ENCODE measurements at places on chromosomes 16 and 17.
A peak's percentile ranks its signal among the peaks of the same experiment; 100 is the strongest.

- DNase-seq = no peak
These were observed 74.5 kb downstream of the NOG start for GRCh38 chr17:56667925-56668458.

- peak; percentile 97 for DNase-seq
These were observed 225.5 kb downstream of the STX8 start for GRCh38 chr17:9350080-9350479.

DNA sequence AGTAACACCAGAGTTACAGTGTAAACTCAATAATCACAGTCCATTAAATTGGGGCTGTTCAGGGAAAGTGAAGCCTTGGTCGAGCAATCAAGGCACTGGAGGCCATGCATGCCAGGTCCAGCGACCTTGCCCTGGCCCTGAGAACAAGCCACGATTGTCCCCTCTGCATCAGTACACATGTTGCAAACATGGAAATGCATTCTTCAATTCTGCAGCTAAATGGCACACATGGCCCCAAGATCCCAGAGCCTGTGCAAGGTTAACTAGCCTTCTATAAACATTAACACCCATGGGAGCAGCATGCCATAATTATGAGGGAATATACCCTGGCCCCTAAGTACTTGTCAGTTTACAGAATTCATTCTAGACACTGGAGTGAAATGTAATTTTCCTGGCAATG is 204.7 kb downstream of the HS3ST3B1 start:
- no peak for DNase-seq

- no peak for DNase-seq
These were observed 104.8 kb downstream of the MGAT5B start for GRCh38 chr17:76973040-76973439.

- no peak for DNase-seq
These were observed 27.9 kb upstream of the JPT2 start for GRCh38 chr16:1650131-1650530.

GRCh38 chr16:83895942-83896341 is 3.0 kb upstream of the MLYCD start:
- no peak for DNase-seq

GRCh38 chr17:36193216-36193775 is 3.3 kb downstream of the CCL3L1 start:
- no peak for DNase-seq

GRCh38 chr16:78817200-78817739 is 717.8 kb downstream of the WWOX start:
- no peak for DNase-seq

GRCh38 chr17:79459003-79459655 is 151.7 kb downstream of the RBFOX3 start:
- DNase-seq = no peak

GRCh38 chr17:79008666-79009387 is 737 bp downstream of the CANT1 start:
- DNase-seq = no peak

GRCh38 chr17:78038748-78039288 is 80.3 kb downstream of the TNRC6C start:
- DNase-seq = no peak

- DNase-seq = no peak
These were observed 338.5 kb downstream of the UTP18 start for GRCh38 chr17:51598824-51599223.

DNA sequence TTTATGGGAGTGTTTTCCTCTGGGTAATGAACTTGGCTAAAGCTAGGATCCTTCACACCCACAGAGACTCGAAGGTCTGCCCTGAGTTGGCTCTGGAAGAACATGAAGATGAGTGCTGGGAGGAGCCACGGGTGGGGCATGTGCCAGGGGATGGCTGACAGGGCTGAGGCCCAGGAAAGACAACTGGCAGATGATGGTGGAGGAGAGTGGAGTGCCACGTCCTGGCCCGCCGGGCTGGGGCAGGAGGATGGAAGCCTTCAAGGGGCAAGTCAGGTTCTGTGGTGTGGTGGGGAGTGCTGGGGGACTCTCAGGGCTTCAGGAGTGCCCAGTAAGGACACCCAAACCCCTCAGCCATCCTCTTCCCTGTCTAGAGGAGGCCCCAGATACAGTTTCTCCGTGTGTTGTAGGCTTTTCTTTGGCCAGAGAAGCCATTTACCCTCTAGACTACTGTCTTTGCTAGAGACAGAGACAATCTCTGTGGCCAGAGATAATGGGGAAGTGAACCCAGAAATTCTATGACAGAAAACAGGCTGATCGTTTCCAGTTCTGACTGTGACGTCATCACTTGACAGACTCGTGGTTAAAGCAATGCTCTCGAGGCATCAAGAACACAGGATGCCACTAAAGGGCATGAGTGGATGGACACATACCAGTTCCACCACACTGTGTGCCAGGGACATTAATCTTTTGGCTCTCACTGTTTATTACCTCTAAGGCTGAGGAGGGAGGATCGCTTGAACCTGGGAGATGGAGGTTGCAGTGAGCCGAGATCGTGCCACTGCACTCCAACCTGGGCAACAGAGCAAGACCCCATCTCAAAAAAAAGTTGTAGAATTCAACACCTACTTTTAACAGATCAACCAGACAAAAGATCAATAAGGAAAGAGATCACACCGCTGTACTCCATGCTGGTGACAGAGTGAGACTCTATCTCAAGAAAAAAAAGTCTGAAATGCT is 18.6 kb upstream of the SLC5A10 start:
- DNase-seq = no peak

GRCh38 chr16:85396879-85397871 is 215.9 kb upstream of the GSE1 start:
- no peak for DNase-seq

DNA sequence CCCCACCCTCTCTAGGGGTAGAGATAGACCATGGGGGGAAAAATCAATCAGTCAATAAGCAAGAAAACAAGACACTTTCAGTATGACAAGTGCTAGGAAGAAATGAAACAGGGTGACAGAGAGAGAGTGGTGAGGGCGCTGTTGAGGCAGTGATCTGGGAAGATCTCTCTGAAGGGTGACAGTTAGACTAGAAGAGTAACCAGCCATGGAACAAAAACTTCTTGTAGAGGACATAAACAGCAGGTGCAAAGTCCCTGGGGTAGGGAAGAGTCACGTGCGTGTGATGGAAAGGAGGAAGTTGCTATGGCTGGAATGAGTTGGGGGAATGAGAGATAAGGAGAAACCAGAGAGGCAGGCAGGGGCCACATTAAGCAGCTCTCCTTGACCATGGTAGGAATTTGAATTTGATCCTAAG is 16.8 kb upstream of the EMP2 start:
- DNase-seq = no peak

- peak; percentile 53 for DNase-seq
These were observed 231.2 kb upstream of the GSE1 start for GRCh38 chr16:85381738-85382592.

- DNase-seq = no peak
These were observed 804 bp downstream of the ATP6V0C start for GRCh38 chr16:2514333-2515179.

DNA sequence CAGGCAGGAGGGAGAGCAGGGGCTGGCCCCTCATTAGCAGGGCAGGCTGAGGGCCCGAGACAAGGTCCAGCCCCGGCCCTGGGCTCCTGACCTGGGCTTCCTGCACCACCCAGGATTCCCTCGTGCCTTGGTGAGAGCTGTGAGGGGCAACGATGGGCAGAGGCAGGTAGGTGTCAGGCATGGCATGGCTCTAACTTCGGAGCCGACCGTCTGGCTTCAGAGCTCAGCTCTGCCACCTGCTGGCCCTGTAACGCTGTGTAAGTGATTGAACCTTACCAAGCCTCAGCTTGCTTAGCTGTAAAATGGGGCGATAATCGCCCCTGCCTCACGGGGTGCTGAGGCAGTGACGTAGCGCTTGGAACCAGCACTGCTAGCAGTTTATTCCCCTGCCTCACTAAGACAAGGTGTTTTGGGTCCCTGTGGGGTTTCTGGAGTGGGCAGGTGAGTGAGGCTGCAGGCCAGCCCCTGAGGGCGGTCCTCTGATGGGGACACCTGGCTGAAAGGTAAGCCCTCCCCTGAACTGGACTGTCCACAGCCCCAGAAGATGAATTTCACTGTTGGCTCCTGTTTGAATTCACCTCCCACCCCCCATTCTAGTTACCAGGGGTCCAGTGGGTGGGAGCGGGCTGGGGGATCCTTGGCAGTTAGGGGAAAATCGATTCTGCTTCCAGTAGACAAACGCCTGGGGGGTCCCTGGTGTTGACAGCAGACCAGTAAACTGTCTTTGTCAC is 184.8 kb upstream of the GSE1 start:
- DNase-seq = no peak

GRCh38 chr17:8608001-8608400 is 22.5 kb downstream of the MYH10 start:
- peak; percentile 51 for DNase-seq

- DNase-seq = peak; percentile 84
These were observed 7.8 kb downstream of the RARA start for GRCh38 chr17:40316571-40317344.

DNA sequence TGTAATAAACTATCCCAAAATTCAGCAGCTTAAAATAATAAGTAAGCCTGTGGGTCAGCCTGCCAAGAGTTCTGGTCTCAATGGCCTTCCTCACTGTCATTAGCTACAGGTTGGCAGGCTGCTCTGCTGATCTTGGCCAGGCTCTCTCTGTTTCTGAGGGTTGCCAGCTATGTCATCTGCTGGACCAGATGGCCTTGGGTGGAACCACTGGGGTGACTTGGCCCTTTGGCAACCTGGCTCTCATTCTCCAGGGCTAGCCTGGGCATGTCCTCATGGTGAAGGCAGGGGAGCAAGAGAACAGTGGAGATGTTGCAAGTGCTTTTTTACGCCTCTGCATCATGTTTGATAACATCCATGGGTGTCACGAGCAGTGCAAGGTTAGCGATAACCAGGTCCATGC is 13.9 kb downstream of the ITGAM start:
- DNase-seq = no peak

DNA sequence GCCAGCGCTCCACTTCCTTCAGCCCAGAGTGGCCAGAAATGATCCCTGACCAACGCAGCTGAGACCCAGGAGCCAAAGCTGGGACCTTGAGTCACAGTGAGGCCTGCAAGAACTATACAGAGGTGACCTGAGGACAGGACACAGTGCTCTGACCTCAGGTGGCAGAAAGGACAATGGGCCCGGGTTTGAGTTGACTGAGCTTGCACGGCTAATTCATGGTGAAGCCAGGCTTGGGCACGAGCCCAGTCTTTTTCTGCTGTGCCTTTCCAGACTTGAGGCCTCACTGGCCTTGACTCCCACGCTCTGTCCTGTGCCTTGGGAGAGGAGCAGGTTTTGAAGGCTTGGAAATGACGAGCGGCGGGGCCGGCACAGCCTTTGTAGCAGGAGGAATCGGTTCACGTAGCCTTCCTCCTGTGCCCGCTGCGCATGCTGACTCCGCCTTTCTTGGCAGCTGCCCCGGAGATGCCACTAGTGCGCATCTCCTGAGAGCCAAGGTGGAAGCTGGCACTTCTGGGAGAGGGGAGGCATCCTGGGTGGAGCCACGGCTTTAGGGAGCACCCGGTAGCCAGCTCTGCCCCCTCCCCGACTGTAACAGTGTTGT is 34.9 kb downstream of the NDEL1 start:
- DNase-seq = no peak

DNA sequence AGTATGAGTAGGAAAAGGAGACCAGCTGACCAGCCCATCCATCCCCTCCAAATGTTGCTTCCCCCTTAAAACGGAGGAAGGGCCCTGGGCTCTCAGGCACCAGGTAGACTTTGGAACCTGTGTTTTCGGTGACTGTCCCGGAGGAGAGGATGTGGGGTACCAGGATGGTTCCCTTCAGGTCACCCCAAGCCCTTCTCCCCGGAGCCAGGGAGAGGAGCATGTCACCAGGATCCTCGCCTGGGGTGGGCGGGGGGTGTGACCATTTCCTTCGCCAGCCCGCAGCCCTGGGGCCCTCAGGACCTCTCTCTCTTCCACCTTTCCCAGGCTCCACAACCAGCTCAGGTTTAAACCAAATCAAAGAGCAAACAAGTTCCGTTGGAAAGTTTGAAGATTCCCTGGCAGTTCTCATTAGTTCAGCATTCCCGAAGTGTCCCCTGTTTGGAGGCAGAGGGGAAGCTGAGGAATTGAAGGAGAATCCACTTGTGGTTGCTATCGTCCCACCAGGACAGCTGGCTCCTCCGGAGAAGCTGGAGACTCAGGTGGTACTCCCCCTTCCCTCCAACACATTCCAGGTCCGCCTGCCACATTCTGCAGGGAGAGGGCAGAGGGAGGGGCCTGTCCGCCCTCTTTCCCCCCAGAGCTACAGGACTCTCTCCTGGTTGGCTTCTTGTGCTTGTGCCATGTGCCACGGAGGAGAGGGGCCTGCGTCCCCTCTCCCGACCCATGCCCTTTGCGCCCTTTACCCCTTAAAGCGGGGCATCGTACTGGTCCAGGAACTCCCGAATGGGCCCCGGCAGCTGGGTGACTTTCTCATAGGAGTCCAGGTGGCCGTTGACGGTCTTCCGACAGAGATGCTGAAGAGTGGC is 2.0 kb downstream of the SOCS3 start:
- no peak for DNase-seq

GRCh38 chr17:17512866-17513265 is 16.7 kb upstream of the RASD1 start:
- no peak for DNase-seq

DNA sequence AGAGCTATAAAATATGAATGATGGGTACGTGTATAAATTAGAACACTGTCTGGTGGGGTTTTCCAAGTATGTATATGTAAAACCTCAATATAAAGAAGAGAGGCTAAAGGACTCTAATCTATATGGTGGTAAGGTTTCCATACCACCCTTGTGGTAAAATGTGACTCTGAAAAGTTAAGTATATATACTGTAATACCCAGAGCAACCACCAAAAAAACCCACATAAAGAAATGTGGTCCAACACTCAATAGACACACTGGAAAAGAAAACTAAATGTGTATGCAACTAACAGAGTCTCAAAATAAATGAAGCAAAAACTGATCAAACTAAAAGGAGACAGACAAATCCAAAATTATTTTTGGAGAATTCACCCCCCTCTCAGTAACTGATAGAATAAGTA is 72.2 kb downstream of the XPO6 start:
- DNase-seq = no peak

GRCh38 chr17:57732062-57732461 is 13.0 kb downstream of the CCDC182 start:
- DNase-seq = no peak

GRCh38 chr17:64097196-64097936 is 32.6 kb downstream of the ERN1 start:
- DNase-seq = no peak

GRCh38 chr17:27224526-27225315 is 69.2 kb upstream of the WSB1 start:
- DNase-seq = no peak

GRCh38 chr17:42989726-42990652 is 8.2 kb upstream of the RPL27 start:
- peak; percentile 45 for DNase-seq
